ENCODE measurements at places on chromosomes 2 and 18. TPM values are rescaled to one million over a fixed set of nuclear protein-coding genes. Genes with fewer than 3 reads are reported as not detected.

The NTSR2 gene
- total RNA-seq, result not detected

The IL1RL1 gene
- total RNA-seq, result 1.1 TPM

The ZNF396 gene
- 2.0 TPM for total RNA-seq

The CABLES1 gene
- 18.6 TPM for total RNA-seq

The DUSP28 gene
- total RNA-seq, result 2.3 TPM

The TMSB10 gene
- total RNA-seq, result 7,799 TPM

The POU3F3 gene
- 0.19 TPM for total RNA-seq

The LYG2 gene
- total RNA-seq, result not detected

The SPC25 gene
- 8.6 TPM for total RNA-seq

The FEV gene
- total RNA-seq, result not detected

The OXER1 gene
- not detected for total RNA-seq
